ENCODE measurements at places on chromosomes 11 and 22. TPM values are rescaled to one million over a fixed set of nuclear protein-coding genes. Genes with fewer than 3 reads are reported as not detected.
A peak's percentile ranks its signal among the peaks of the same experiment; 100 is the strongest.

- no peak for DNase-seq
- H3K27me3 ChIP-seq: no peaks in the 10 kb centered on the region
- no peaks in the 10 kb centered on the region for H3K36me3 ChIP-seq
- no peak overlapping the region for H3K4me3 ChIP-seq
- H3K4me1 ChIP-seq: no peaks in the 10 kb centered on the region
Observed at GRCh38 chr11:3153291-3153861, 11.7 kb downstream of the OSBPL5 start.

GRCh38 chr11:69508974-69509373, 27.5 kb downstream of the LINC01488 start:
- no peak overlapping the region for H3K27ac ChIP-seq
- no peaks in the 10 kb centered on the region for H3K36me3 ChIP-seq
- H3K27me3 ChIP-seq: no peaks in the 10 kb centered on the region

RHOD gene
- polyA plus RNA-seq: 17.9 TPM

DNA sequence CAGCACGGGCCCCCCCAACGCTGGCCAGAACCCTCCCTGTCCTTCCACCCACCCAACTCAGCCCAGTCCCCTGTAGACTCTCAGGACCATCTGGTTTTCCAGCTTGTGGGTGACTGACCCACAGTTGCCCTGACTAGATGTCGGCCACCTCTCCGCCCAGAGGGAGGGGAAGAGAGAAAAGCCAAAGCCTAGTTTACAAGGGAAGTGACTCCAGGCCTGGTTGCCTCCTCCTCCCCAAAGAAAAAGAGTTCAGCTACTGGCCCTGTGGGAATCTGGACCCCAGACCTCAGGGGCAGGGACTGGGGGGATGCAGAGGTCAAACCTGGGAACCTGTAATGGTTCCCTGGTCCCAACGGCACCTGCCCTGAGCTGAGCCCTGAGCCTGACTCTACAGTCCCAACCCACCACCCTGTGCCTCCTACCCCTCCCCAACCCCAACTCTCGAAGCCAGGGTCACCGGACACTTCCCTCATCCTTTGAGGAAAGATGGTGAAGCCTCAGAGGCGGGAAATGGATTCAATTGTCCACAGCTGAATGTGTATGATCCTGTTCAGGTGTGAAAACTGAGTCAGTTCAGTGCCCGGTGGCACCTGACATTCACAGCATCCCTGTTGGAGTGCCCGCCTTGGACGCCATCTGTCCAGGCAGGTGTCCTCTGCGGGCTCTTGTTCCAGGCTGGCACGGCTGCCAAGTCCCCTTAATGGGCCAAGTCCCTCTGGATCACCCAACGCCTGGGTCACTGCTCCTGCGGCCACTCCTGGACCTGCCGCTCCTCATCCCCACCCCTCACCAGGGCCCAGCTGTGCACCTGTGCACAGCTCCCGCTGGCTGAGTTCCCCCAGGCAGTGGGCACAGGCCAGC, 21.0 kb upstream of the WNT7B start:
- H3K27ac ChIP-seq: peak overlapping the region; percentile 82
- no peak for DNase-seq
- H3K4me3 ChIP-seq: no peak overlapping the region
- no peaks in the 10 kb centered on the region for H3K36me3 ChIP-seq
- H3K27me3 ChIP-seq: no peaks in the 10 kb centered on the region

GRCh38 chr11:118911880-118912741, 13.6 kb downstream of the BCL9L start:
- H3K4me1 ChIP-seq: peaks cover 56% of the 10 kb centered on the region
- peak; percentile 90 for DNase-seq
- H3K27ac ChIP-seq: peak overlapping the region; percentile 97
- no peaks in the 10 kb centered on the region for H3K27me3 ChIP-seq
- no peak overlapping the region for H3K4me3 ChIP-seq
- H3K36me3 ChIP-seq: no peaks in the 10 kb centered on the region

GRCh38 chr11:74820763-74821162, 72.1 kb downstream of the RNF169 start:
- peak overlapping the region; percentile 92 for H3K27ac ChIP-seq
- peak; percentile 93 for DNase-seq
- no peak overlapping the region for H3K4me3 ChIP-seq
- peaks cover 58% of the 10 kb centered on the region for H3K4me1 ChIP-seq
- peaks cover 4% of the 10 kb centered on the region for H3K36me3 ChIP-seq

GRCh38 chr11:115060840-115061239, 382.5 kb downstream of the NXPE2 start:
- H3K4me3 ChIP-seq: no peak overlapping the region
- H3K27me3 ChIP-seq: no peaks in the 10 kb centered on the region
- no peaks in the 10 kb centered on the region for H3K36me3 ChIP-seq
- H3K4me1 ChIP-seq: no peaks in the 10 kb centered on the region

- H3K27me3 ChIP-seq: no peaks in the 10 kb centered on the region
- DNase-seq: no peak
- peaks cover 22% of the 10 kb centered on the region for H3K4me1 ChIP-seq
Observed at GRCh38 chr11:118233377-118233776, 8.6 kb upstream of the JAML start.

DNA sequence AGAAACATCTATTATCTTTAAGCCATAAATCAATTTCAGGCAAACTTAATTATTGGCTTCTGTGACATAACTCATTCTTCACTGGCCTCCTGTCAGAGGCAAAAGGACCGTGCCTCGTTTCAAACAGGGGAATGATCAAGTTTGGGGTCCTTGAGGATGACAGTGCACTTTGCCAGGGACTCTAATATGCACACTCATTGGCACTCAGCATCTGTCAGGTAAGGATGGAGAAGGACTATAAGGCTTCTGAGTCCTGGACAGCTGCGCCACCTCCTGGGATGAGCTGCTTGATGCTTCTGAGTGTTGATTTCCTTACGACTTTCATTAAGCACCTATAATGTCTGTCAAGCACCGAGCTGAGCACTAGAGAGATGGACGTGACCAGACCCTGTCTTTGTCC, 20.2 kb downstream of the BPIFC start:
- no peak overlapping the region for H3K27ac ChIP-seq
- no peaks in the 10 kb centered on the region for H3K27me3 ChIP-seq
- no peaks in the 10 kb centered on the region for H3K36me3 ChIP-seq
- peak; percentile 5 for DNase-seq
- no peaks in the 10 kb centered on the region for H3K4me1 ChIP-seq
- H3K4me3 ChIP-seq: no peak overlapping the region
